Left cardiac atrium (tissue), 4 donors: ENCODE measurements at places on chromosomes 2 and 18. TPM values are rescaled to one million over a fixed set of nuclear protein-coding genes. Genes with fewer than 3 reads are reported as not detected.

Gene ABCG5
- not detected for total RNA-seq

Gene ABCG8
- total RNA-seq: not detected

Gene FOXD4L1
- 0.21 TPM for total RNA-seq

Gene PSD4
- 4.4 TPM for total RNA-seq

DNA sequence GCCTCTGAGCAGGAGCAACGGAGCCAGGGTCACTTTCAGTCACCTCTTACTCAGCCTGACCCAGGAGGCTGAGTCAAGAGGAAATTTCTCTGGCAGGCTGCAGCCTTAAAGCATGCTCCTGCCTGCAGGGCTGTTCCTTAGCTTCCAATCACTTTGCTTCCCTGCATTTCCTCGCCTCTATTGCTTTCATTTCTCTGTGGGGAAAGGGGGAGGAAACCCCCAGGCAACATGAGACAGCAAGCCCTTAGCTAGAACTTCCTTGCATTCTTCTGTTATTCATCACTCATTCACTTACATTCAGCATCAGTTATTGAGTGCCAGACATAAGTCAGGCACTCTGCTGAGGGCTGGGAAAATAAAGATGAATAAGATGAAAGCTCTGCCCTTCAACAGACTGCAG, 13.0 kb downstream of the XDH start:
- DNase-seq: no peak

DNA sequence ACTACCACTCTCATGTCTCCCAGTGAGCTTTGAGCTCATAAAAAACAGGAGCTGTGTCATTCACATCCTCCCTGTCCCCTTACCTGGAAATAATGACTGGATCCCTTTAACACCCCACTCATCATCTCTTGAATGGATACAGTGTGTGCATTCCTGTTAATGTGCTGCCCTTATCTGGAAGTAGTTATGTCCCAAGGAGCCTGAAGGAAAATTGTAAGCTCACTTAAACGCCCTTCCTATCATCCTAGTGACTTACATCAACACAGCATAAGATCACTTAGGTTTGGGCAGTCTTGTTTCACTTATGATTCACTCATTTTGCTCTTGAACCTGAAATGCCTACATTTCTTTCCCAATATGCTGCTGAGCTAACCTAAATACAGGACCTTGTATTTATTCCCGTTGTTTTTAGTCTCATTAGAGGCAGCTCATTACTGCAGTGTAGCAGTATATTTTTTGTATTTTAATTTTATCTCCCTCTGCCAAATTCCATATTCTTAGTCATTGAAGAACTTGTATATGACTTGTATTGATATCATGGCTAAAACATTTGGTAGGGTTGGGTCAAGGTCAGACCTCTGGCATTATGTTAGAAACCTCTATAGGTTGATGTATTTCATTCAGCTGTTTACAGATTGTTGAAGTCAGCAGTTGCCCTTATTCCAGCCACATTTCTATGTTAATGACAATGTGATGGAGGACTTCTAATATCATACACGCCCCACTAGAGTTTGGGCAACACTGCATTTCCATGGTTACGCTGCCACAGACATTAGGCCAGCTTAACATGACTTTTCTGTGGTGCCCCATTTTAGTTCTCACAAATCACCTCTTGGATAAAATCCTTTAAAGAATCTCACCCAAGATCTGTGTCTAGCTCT, 72.9 kb downstream of the PKP4 start:
- no peak for DNase-seq

- DNase-seq: no peak
Observed at GRCh38 chr18:57347784-57348183, 4.6 kb upstream of the ST8SIA3 start.

- no peak for DNase-seq
Observed at GRCh38 chr2:240815761-240816583, 4.0 kb downstream of the KIF1A start.

GRCh38 chr18:65749841-65750240, 971 bp upstream of the CDH7 start:
- DNase-seq: no peak

- peak; percentile 56 for DNase-seq
Observed at GRCh38 chr2:236972491-236973342, 113.0 kb upstream of the COPS8 start.

DNA sequence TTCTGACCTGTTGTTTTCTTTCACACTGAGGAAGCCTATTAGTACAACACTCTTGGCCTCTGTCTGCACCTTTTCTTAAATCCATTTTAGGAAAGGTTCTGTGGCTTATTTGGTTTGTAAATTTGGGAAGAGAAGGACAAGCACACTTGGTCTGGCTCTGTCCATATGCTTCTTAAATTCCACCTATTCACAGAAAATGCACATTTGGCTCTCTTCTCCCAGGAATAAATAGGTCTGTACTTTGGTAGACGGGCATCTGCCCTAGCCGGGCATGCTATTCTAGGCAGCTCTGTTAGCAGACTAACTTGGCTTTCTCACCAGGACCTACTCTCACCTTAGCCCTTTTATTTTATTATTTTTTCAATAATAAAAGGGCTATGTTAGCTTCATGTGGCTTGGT, 1211.8 kb upstream of the SLC39A10 start:
- no peak for DNase-seq

- DNase-seq: no peak
Observed at GRCh38 chr18:41873730-41874129, 81.3 kb upstream of the PIK3C3 start.

GRCh38 chr2:219368690-219369191, 19.0 kb downstream of the DNPEP start:
- DNase-seq: peak; percentile 35

- DNase-seq: no peak
Observed at GRCh38 chr2:6960659-6961058, 43.4 kb downstream of the RNF144A start.
